NCI-H187 treated with DMSO at 0.1 percent for 48 hours (cell line): ENCODE measurements at places on chromosomes 12 and 14.

- no peak for DNase-seq
Observed at GRCh38 chr12:81284137-81284536, 206.3 kb downstream of the ACSS3 start.

DNA sequence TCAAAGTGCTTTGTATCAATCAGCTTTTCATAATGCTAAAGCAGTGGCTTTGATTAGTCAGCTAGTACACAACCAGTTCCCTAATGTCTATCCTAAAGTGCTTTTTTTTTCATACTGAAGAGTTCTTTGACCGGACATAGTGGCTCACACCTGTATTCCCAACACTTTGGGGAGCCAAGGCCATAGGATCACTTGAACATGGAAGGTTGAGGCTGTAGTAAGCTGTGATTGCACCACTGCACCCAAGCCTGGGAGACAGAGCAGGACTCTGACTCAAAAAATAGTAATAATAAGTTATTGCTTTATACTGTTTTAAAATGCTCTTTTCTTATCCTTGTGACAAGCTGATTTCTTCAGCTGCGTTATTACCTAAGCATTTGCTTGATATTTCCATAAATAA, 154.6 kb upstream of the AEBP2 start:
- DNase-seq, result no peak

DNA sequence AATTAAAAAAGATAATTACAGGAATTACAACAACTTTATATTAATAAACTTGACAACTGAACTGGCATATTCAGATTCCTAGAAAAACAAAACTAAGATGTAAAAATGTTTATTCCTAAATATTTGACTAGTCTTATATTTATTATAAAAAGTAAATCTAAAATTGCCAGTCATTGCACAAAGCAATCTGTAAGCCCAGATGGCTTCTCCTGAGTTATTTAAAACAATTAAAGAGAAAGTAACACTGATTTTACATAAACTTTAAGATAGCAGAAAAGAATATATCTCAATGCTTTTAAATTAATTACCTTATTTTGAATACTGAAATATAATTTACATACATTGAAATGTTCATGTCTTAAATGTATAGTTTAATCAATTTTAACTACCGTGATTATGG, 434.1 kb upstream of the RPL10L start:
- DNase-seq, result no peak

DNA sequence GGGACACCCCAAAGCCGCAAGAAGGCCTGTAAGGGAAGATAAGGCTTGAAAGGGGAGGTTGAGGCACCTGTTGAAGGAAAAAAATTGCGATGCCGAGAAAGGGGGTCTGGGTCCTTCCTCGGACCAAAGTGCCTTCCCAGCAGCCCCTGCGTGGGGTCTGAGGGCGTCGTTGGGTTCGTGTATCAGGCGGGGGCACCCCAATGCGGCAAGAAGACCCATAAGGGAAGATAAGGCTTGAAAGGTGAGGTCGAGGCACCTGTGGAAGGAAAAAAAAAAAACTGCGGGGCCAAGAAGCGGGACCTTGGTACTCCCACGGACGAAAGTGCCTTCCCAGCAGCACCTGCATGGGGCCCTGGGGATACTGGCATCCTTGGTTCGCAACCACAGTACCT, 277.5 kb downstream of the ALG10 start:
- DNase-seq, result no peak

DNA sequence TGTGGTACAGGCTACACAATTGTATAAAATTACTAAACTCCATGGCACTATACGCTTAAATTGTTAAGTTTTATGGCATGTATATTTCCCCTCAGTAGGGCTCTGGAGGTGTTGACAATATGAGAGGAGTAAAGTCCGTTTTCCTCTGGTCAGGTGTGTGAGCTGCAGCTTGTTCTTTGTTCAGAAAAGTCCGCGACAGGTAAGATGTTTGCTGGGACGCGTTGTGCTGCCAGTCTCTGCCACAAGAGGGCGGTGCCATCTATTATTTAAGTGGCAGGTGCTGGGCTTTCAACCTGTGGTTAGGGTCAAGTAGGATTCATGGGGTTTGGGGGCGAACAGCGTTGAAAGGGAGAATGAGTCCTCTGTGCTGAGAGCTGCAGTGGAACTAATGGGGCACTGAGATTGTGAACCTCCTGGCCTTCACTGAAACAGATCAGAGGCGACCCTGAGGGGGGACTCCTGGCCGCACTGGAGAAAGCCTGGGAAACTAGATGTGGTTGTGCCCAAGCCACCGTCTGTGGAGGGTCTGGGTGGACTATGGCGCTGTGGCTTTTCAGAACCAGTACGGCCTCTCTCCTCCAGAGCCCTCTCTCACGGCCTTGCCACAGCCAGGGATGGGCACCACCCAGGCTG, 179.0 kb downstream of the SLC15A4 start:
- DNase-seq, result peak; percentile 23

- peak; percentile 98 for DNase-seq
Observed at GRCh38 chr12:53696285-53696654, 20.4 kb upstream of the ATP5MC2 start.

GRCh38 chr12:21571046-21571445, 33.6 kb downstream of the GYS2 start:
- DNase-seq, result no peak

DNA sequence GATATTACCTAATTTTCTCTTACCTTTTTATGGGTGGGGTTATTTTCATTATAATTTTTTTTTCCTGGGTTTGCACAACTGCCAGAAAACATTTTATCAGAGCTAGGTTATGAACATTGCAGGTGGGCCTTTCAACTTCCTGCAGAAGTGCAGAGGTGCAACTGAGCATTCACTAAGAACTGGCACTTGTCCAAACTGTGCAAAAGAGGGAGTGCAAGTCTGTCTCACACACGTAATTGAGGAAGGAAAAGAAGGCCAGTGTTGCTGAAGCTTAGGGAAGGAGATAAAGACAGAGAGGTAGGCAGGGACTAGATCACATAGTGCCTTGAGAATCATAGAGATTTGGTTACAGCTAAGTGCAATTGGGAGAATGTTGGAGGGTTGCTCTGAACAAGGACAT, 14.1 kb upstream of the AMN1 start:
- DNase-seq, result no peak

GRCh38 chr14:42731480-42731879, 1124.8 kb downstream of the LRFN5 start:
- no peak for DNase-seq

DNA sequence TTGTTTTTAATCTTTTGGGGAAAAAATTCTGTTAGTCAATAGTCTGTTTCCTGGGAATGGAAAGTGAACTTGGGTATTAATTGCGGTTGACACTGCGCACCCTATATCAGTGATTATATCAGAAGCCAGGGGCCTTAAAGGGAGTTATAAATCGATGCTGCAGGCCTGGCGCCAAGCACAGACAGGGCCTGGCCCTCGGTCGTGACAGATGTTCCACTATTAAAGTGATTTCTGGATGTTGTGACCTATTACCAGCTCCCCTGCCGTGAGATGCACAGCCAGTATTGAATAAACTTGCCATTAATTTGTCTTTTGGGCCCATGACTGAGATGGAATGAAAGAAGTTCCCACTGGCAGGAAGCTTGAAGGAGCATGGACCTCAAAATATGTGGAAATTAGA, 45.1 kb upstream of the KITLG start:
- DNase-seq, result no peak

- DNase-seq, result no peak
Observed at GRCh38 chr12:64184216-64184615, 37.9 kb downstream of the KICS2 start.

- DNase-seq, result no peak
Observed at GRCh38 chr12:111408686-111409402, 3.1 kb downstream of the SH2B3 start.

- DNase-seq, result no peak
Observed at GRCh38 chr14:70885343-70886022, 21.8 kb upstream of the PCNX1 start.

DNA sequence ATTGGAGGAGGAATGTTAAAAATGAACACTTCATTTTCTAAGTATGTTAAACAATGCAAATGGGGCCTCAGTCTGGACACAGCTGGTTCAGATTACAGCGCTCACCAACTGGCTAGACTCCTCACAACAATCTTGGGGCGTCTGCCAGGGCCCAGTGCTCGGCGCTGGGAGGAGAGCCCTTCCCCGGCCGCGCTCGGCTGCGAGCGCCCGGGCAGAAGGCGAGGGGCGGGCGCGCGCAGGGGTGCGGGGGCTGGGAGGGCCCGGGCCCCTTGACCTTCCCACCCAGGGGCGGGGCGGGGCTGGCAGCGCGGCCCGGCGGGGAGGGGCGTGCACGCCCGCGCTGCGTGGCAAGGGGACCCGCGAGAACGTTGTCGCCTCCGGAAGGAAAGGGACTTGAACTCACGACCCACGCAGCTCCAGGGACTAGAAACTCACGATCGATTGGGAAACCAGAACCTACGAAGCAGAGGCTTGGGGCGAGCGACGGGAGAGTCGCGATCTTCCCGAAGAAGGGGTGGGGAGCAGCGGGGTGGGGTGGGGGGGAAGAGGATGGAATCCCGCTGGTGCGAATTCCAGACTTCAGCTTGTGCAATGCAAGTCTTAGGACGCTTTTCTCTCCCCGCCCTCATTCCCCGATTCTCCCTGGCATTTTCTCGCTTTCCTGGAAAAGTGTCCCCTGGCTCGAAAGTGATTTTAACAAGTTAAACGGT, at the start of gene FBLN5:
TSS of gene FBLN5 (minus strand) at position 220 of the 710 bp plus-strand sequence. CDS start 465 bp downstream, outside the sequence.
- no peak for DNase-seq

DNA sequence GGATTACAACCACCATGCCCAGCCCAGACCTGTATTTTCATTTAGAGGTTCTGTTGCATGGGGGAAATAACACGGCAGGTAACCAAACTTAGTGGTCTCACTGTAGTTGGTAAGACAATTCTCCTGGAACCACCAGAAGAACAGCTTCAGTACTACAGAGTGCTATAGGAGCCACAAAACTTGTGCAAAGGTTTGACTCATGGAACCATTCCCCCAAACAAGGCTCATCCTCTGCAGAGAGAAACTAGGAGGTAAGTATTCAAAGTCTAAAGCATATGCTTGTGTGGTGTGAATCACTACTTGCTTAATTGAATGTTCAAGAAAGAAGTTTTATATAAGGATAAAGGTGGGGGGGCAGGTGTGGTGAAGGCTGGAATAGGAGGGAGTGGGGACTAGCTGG, 58.7 kb downstream of the GNS start:
- no peak for DNase-seq

DNA sequence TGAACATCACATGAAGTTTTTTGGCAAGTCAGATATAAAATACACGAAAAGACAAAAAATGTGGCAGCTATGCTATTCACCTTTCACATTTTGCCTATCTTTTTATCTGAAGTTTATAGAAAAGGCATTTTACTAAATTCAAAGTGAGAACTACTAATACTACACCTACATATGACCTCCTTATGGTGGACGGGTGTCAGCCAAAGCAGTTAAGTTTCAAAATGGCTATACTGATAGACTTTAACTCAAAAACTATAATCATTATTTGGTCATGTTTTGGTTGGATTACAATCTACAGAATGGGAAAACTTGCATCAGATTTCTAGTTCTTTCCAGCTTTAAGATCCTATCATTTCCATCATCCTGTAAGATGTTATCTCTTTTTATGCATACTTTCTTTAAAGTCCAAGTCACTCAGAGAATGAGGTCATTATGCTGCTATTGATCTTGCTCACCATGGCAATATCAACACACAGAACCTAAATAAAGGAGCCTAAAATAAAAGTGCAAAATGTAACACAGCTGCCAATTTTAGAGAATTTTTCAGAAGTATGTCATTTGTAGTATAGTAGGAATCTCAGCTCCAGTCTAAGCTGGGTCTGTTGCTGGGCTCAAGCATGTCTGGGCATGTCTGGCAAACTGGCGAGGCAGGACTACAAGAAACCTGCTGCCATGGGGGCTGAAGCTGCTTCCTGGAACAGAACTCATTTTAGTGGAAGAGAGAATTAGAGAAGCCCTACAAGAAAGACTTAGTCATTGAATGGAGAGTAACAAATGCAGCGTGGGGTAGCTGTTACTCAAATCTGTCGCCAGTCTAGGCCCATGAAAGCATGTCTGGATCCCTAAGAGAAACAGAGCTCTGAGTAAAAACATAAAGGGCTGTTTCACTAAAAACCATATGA, 7.6 kb upstream of the AEBP2 start:
- no peak for DNase-seq

DNA sequence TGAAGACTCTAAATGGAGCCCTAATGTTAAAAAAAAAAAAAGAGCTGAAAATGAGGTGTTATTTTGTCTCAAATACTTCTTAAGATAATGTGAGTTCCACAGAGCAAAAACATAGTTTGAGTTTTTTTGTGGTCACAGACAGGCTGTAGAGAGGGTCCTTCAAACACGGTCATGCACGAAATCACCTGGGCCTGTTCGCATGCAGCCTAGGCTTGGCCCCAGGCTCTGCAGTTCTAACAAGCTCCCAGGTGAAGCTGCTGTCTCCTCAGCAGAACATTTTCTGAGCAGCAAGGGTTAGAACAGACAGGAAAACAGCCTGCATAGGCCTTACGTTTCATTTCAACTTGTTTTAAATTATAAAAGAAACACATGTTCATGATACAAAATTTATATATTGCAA, 65.4 kb upstream of the TBPL2 start:
- peak; percentile 9 for DNase-seq

GRCh38 chr12:21502872-21503271, 1.3 kb downstream of the GOLT1B start:
- DNase-seq, result no peak

GRCh38 chr12:22738945-22739344, 114.0 kb downstream of the ETNK1 start:
- no peak for DNase-seq

- no peak for DNase-seq
Observed at GRCh38 chr14:42322531-42323284, 716.0 kb downstream of the LRFN5 start.

GRCh38 chr12:3137814-3138445, 60.8 kb downstream of the TSPAN9 start:
- DNase-seq, result no peak

- no peak for DNase-seq
Observed at GRCh38 chr12:52227606-52228166, 5.4 kb upstream of the KRT7 start.

DNA sequence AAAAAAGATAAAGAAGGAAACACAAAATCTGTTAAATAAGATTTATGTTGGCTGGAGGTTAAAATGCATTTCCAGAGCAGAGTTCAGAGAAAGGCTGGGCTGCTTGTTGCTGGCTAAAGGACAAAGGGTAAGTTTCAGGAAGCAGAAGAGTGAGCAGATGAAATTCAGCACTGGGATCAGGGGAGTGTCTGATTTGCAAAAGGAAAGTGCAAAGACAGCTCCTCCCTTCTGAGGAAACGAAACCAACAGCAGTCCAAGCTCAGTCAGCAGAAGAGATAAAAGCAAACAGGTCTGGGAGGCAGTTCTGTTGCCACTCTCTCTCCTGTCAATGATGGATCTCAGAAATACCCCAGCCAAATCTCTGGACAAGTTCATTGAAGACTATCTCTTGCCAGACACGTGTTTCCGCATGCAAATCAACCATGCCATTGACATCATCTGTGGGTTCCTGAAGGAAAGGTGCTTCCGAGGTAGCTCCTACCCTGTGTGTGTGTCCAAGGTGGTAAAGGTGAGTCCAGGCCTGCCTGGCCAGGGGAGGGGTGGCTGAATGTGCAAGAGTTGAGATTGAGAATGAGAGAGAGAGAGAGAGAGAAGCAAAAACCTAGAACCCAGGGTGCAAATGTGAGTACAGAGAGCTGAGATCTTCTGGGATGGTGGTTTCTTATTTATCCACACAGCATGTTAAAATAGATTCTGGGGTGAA, at the start of gene OAS1:
TSS of gene OAS1 (plus strand) at position 251 of the 703 bp plus-strand sequence. CDS start at position 329, 78 bp downstream.
- no peak for DNase-seq
